ENCODE measurements at places on chromosomes 7 and 10. TPM values are rescaled to one million over a fixed set of nuclear protein-coding genes. Genes with fewer than 3 reads are reported as not detected.

DNA sequence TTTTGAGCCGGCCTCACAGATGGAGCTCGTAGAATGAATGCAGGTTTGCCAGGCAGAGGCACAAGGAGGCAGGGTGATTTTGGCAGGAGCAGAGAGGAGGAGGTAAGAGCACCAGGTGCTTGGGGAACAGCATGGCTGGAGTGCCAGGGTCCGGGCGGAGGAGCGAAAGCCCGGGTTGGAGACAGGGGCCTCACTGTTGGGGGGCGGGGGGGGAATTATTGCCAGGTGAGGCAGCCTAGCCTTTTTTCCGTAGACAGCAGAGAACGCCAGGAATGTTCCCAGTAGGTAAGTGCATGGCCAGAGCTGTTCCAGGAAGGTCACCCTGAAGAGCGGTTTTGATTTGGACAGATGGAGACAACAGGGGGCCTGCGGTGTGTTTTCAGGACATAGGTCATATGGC, 9.5 kb downstream of the SRRM3 start:
- DNase-seq = no peak

ADAMTS14 gene
- polyA plus RNA-seq = 1.5 TPM

ZP3 gene
- polyA plus RNA-seq = 15.2 TPM

GRCh38 chr10:20630092-20630643, 266.9 kb downstream of the NEBL start:
- DNase-seq = no peak

BCL7B gene
- polyA plus RNA-seq = 18.2 TPM

TDRD1 gene
- polyA plus RNA-seq = 0.64 TPM

SFMBT2 gene
- polyA plus RNA-seq = 2.9 TPM

DNA sequence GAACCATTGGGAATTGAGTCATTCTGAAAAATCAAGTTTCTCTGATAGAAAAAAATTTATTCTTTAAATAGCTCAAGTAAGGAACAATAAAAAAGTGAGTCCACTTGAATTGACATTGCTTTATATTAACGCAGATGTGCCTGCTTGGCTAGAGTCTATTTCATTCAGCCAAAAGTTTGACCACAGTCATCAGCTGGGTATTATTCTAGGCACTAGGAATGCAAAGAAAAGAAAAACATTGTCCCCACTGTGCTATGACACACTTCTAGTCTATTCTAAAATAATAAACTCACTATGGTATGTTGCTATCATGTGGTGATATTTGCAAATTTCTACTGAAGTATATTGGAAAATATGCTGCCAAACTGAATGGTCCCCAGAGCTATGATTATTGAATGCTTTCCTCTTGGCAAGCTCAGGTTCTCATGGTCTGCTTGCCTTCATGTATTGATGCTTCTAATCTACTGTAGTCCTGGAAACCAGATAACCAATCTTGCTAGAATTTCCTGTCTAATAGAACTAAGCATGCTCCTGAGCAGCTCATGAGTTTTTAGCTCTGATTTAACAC, 8.3 kb downstream of the SFRP4 start:
- no peak for DNase-seq

DNA sequence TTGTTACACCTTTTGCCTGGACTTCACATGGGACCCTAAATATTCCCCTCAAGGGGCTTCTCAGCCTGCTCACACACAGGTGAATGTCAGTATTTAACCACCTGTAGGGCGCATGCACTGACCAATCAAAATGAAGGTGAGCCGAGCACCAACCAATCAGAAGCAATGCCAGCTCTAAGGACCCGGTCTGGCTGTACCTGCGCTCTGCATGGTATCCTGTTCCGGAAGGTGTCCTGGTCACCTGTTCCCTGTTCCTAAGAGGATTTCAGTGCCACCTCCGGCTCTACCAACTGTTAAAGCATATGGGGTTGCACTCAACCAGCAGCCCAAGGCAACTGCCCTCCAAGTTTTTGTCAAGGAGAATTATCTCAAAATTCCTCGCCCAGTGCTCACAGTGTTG, 18.4 kb upstream of the CALN1 start:
- peak; percentile 78 for DNase-seq

DNA sequence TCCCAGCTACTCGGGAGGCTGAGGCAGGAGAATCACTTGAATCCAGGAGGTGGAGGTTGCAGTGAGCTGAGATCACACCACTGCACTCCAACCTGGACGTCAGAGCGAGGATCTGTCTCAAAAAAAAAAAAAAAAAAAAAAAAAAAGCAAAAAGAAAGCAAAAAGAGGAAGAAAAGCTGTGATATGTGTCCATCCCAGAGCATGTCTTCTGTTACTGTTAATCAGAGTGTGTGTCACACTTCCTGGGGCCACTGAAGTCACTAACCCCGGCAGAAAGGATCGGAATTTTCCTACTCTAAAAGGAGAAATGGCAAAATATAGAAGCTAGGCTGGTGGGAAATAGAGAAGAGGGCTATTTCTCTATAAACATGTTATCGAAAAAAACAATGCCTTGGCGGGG, 11.9 kb downstream of the PIK3AP1 start:
- no peak for DNase-seq

GRCh38 chr7:70582927-70583895, 548.7 kb upstream of the GALNT17 start:
- DNase-seq = peak; percentile 72

GRCh38 chr7:20293336-20293735, 37.4 kb upstream of the ITGB8 start:
- DNase-seq = no peak

ALOX5 gene
- polyA plus RNA-seq = 2.8 TPM

CDNF gene
- 0.77 TPM for polyA plus RNA-seq

Measured in GM23338 (cell line).